RPMI8226 (cell line): ENCODE measurements at places on chromosomes 7 and 10.

DNA sequence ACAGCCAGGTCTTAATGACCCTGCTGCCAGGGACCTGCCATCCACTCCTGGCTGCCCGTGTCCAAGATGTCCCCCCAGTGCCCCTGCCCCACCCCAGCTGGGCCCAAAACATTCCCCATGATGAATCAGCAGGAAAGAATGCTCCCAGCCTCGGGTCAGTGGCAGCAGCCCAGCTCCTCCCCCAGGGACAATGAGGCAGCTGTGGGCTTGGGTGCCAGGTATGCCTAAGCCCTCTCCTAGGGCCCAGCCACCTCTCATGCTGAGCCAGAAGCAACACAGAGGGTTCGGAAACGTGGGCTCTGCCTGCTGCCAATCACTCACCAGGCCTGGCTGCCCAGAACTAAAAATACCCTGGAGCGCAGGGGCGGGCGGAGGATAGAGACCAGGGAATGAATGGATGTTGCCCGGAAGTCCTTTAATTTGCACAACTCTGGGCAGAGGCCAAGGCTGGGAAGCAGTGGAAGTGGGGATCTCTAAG is 1.5 kb upstream of the LOXL4 start:
- no peak for DNase-seq

GRCh38 chr10:111085690-111086353 is 9.0 kb downstream of the ADRA2A start:
- no peak for DNase-seq

- no peak for DNase-seq
These were observed 113.2 kb downstream of the ACTR3B start for GRCh38 chr7:152872745-152873118.

GRCh38 chr7:84904561-84904960 is 282.3 kb downstream of the SEMA3D start:
- DNase-seq, result no peak

DNA sequence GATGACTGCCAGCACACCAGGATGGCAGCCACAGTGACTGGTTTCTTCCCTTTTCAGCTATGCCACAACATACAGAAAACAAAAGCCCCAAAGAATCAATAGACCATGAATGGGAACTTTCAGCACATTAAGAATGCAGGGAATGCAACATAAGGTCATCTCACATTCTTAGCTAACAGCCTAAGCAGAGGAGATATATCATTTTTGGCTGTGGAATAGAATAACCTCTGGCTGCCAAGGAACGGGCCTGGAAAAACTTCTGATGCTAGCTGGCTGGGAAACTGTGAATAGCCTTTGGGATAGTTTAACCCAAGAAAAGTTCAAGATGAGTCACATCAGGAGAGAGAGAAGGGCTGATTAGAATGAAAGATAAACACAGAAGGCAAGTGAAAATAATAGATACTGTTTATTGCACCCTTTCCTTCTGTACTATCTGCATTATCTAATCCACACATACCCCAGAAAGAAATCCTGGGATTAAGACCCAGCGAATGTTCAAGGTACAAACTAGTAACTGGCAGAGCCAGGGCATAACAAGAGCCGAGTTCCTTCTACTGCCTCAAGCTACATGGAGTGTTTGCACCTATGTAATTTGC is 169.2 kb downstream of the SEMA3A start:
- DNase-seq, result no peak
